ENCODE measurements at places on chromosomes 4 and X. TPM values are rescaled to one million over a fixed set of nuclear protein-coding genes. Genes with fewer than 3 reads are reported as not detected.

DNA sequence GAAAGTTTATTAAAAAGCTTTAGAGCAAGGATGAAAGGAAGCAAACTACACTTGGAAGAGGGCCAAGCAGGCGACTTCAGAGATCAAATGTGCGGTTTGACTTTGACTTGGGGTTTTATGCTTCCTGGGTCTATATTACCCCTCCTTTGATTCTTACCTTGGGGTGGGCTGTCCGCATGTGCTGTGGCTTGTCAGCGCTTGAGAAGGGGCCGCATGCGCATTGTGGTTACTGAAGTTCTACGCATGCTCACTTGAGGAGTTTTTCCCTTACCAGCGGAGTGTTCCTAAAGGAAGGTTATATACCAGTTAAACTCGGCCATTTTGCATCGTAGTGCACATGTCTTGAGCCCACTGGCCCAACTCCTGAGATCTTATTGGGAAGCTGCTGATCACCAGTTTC lies 9.9 kb downstream of the ZNF157 start:
- no peak overlapping the region for H3K27ac ChIP-seq
- no peaks in the 10 kb centered on the region for H3K4me1 ChIP-seq
- no peak for DNase-seq
- H3K27me3 ChIP-seq = no peaks in the 10 kb centered on the region
- no peaks in the 10 kb centered on the region for H3K36me3 ChIP-seq

GRCh38 chr4:144985531-144985930 lies 112.5 kb downstream of the ANAPC10 start:
- H3K36me3 ChIP-seq = no peaks in the 10 kb centered on the region
- H3K4me3 ChIP-seq = no peak overlapping the region
- no peaks in the 10 kb centered on the region for H3K4me1 ChIP-seq

DNA sequence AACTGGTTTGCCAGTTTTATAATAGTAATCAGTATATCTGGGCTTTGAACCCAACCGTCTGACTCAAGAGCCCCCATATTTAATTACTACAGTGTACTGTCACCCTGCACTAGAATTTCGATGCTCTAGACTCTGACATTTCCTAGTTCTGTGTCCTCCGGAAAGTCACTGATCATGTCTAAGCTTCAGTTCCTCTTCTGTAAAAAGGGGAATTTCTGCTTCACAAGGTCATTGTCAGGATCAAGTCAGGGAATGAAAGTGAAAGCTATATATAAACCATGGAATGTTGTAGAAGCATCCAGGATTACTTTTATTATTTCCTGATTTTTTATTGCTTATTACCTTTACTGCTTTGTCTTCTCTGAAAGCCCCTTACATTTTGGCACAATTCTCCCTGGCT lies 4.0 kb upstream of the KCNIP4 start:
- peaks cover 19% of the 10 kb centered on the region for H3K27me3 ChIP-seq
- no peak overlapping the region for H3K4me3 ChIP-seq
- no peaks in the 10 kb centered on the region for H3K36me3 ChIP-seq
- no peak for DNase-seq
- no peaks in the 10 kb centered on the region for H3K4me1 ChIP-seq

DNA sequence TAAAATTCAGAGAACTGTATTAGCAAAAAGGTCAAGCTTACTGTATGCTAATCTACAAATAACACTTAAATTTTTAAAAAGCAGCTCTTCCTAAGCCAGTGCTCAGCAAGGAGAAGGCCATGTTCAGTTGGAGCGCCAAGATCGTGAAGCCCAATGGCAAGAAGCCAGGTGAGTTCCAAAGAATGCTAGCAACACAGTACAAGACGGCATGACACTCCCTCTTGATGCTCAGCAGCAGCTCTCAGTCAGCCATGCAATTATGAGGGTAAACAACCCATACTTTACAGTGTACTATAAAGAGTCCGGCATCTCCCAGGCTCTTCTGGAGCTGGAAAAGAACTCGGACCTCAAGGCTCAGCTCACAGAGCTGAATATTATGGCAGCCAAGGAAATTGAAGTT lies 34.9 kb downstream of the STX18 start:
- peaks cover 5% of the 10 kb centered on the region for H3K36me3 ChIP-seq
- H3K27ac ChIP-seq = no peak overlapping the region
- H3K27me3 ChIP-seq = no peaks in the 10 kb centered on the region
- H3K4me3 ChIP-seq = no peak overlapping the region

Gene GAGE12H
- total RNA-seq = not detected

Gene UGT2B10
- total RNA-seq = not detected

GRCh38 chr4:155887847-155888570 lies 15.5 kb upstream of the TDO2 start:
- H3K4me1 ChIP-seq = no peaks in the 10 kb centered on the region
- DNase-seq = no peak
- no peaks in the 10 kb centered on the region for H3K27me3 ChIP-seq
- no peaks in the 10 kb centered on the region for H3K36me3 ChIP-seq
- no peak overlapping the region for H3K27ac ChIP-seq

GRCh38 chr4:117164338-117164737 lies 79.0 kb upstream of the TRAM1L1 start:
- DNase-seq = no peak
- no peaks in the 10 kb centered on the region for H3K4me1 ChIP-seq
- no peaks in the 10 kb centered on the region for H3K27me3 ChIP-seq
- H3K27ac ChIP-seq = no peak overlapping the region
- no peak overlapping the region for H3K4me3 ChIP-seq

- H3K4me1 ChIP-seq = no peaks in the 10 kb centered on the region
- no peaks in the 10 kb centered on the region for H3K27me3 ChIP-seq
- DNase-seq = no peak
- no peak overlapping the region for H3K4me3 ChIP-seq
- H3K36me3 ChIP-seq = no peaks in the 10 kb centered on the region
These were observed 1081.5 kb upstream of the TENM3 start for GRCh38 chr4:181161669-181162068.

All from upper lobe of right lung (tissue), 1 donor.